Activated naive CD4-positive, alpha-beta T cell treated with anti-CD3 and anti-CD28 coated beads, Interleukin-2, amount 10 ng/mL, durations not matched to agents 5 hours and 36 hours (primary cell): ENCODE measurements at places on chromosomes 5 and 9. TPM values are rescaled to one million over a fixed set of nuclear protein-coding genes. Genes with fewer than 3 reads are reported as not detected.

Gene BTNL9
- not detected for total RNA-seq

Gene CNTNAP3
- total RNA-seq, result not detected

Gene ADAM19
- 106 TPM for total RNA-seq

Gene CCNI2
- total RNA-seq, result 7.7 TPM

Gene SLC22A5
- total RNA-seq, result 3.2 TPM

Gene FGD3
- total RNA-seq, result 143 TPM

Gene DAB2IP
- total RNA-seq, result not detected

Gene AFAP1L1
- 0.05 TPM for total RNA-seq

Gene CDKN2B-AS1
- 6.4 TPM for total RNA-seq

Gene FLT4
- 1.4 TPM for total RNA-seq

Gene C5orf58
- not detected for total RNA-seq

Gene MROH2B
- total RNA-seq, result not detected

Gene SLC27A6
- not detected for total RNA-seq

Gene ZFP62
- total RNA-seq, result 31.0 TPM
